Activated B cell treated with CpG ODN at 0.5 μM for 24 hours (primary cell): ENCODE measurements at places on chromosomes 2 and 18.
A peak's percentile ranks its signal among the peaks of the same experiment; 100 is the strongest.

DNA sequence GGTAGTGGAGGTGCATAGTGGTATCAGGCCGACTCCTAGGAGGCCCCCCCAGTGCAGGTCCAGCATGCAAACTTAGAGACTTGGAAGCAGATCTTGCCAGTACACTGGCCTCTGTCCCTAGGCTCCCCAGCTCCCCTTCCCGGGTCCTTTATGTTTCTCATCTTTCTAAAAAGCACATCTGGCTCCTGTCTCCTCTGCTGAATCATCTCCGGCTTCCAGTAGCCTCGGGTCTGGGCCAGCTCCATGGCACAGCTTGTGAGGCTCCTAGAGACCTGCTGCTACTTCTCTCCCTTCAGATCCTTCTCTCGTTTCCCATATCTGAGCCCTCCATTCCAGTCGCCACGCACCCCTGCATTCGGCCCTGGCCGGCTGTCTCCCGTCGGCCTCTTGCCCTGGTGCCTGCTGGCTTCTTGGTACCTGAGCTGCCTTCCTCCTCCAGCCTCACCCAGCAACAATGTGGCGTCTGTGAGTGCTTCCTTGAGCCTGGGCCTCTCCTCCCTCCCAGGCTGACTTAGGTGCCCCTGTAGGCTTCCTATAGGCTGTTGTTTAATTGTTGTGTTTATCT is 6.6 kb downstream of the TRAF3IP1 start:
- DNase-seq: no peak

DNA sequence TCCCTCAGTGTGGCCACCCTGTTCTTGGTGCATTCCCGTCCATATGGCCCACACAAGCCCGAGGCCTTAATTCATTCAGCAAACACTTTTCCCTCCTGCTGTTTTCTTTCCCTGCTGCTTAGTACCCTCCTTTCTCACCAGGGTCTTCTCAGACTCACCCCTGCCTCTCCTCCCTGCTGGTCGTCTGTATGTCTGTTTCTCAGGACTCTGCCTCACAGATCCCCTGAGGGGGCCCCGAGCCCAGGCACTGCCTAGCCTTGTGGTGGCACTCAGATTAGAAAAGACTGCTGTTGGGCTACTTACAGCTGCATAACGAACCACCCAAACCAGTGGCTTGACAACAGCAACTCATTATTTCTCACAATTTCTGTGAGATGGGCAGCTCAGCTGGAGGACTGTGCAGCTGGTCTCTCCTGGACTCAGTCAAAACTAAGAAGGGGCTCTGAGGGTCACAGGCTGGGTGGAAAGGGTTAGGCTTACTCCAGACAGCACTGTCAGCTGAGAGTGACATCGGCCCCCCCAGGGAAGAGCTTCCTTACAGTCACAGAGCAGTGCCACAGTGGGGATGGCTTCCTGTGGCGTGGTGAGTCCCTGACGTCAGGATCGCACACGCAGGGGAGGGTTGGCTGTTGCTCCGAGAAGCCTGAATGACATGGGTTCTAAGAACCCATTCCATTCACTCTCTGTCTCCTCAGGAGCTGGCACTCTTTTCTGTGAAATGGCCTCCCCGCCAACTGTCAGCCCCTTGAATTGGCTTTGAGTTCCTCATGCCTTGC is 139.0 kb downstream of the UXS1 start:
- no peak for DNase-seq

DNA sequence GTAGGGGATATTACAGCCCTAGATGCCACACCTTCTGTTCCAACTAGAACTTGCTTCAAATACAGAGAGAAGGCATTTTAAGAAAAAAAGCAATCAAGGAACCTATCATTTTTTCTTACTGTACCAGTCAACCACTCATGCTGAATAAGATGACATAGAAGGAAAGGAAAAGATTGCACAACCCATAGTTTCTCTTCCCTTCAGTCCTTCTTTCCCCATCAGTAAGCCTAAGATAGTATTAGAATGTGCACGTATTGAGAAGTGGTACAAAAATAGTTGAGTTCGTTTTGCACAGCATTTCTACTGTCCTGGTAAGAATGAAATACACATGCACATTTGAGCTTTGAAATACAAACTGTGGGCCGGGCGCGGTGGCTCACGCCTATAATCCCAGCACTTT is 27.0 kb upstream of the HK2 start:
- DNase-seq: no peak

- DNase-seq: no peak
These were observed 11.8 kb upstream of the TWSG1 start for GRCh38 chr18:9322744-9323143.

GRCh38 chr2:116142644-116143227 is 1671.8 kb upstream of the DDX18 start:
- no peak for DNase-seq

GRCh38 chr18:70028084-70028483 is 80.4 kb upstream of the CD226 start:
- no peak for DNase-seq

DNA sequence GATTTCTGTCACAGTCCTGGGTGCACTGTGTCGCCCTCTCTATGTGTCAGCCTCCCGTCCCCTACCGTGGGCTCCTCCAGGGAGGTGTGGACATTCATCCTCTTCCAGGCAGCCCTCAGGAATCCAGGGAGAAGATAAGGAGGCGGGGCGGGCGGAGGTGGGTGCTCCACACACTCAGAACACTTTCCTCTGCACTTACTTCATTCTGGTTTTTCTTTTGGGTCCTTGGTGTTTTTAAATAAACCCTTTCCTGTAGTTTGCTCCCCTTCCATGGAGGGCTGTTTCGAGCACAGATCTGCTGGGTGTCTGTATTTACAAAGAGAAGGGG is 183.9 kb downstream of the FAM210A start:
- DNase-seq: no peak

GRCh38 chr2:180523621-180524340 is 456.6 kb upstream of the UBE2E3 start:
- DNase-seq: no peak

- no peak for DNase-seq
These were observed 135.7 kb downstream of the GRB14 start for GRCh38 chr2:164485541-164485940.

GRCh38 chr2:8518979-8519668 is 162.7 kb upstream of the ID2 start:
- DNase-seq: no peak

- DNase-seq: no peak
These were observed 83.9 kb downstream of the PLCL1 start for GRCh38 chr2:197888321-197888720.

DNA sequence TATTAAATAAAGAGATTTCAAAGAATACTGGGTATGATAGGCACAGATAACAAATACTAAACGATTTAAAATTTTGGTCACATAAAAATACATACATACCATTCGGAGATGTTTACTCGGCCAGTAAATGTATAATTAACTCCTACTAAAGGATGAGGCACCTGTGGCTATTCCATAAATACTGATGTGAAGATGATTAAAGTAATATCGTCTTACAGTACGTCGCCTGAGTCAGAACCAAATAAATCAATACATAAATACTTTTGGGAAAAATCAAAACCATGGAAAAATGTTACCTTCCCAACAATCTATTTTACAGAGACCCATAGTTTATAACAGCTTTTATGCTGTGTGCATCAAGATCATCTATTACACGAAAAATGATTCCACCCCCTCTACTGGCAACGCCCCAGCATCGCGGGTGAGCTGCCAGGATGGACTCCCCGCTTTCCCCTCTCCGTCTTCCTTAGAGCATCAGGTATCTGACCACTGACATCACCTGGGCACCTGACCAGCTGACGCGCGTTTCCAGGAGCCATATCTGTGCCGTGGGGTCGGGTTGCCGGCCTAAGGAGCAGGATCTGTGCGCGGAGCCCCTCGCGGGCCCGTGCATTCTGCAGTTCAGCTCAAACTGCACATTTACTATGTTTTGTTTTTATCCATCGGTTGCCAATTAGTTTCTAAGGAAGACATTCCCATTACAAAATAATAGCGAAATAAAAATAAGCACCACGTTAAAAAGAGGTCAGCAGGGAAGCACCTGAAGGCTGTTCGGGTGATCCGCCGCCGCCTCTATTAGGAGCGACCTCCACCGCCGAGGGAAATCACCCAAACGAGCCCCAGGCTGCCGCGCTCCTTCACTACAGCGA is 901 bp downstream of the ICA1L start:
- peak; percentile 53 for DNase-seq

GRCh38 chr2:65214361-65214760 is 13.3 kb upstream of the ACTR2 start:
- no peak for DNase-seq

DNA sequence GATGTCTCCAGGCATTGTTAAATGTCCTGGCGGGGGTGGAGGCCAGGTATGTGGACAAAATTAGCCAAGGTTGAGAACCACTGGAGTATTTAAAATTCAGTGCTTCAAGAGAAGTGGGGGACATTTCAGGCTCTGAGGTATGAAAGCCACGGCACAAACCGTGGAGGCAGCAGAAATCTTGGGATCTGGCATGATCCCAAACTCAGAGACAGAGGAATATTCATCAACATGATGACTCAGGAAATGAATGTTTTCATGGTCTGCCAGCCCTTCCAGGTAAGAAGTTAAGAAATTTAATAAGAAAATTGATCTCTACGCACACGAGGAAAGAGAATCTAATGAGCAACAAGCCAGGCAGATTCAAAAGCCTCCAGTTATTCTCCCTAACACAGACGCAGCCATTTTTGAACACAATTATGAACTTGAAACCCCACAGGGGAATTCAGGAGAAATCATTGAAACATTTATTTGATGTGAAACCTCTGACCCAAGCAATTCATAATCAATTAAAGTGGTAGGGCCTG is 11.3 kb upstream of the GRP start:
- DNase-seq: no peak

DNA sequence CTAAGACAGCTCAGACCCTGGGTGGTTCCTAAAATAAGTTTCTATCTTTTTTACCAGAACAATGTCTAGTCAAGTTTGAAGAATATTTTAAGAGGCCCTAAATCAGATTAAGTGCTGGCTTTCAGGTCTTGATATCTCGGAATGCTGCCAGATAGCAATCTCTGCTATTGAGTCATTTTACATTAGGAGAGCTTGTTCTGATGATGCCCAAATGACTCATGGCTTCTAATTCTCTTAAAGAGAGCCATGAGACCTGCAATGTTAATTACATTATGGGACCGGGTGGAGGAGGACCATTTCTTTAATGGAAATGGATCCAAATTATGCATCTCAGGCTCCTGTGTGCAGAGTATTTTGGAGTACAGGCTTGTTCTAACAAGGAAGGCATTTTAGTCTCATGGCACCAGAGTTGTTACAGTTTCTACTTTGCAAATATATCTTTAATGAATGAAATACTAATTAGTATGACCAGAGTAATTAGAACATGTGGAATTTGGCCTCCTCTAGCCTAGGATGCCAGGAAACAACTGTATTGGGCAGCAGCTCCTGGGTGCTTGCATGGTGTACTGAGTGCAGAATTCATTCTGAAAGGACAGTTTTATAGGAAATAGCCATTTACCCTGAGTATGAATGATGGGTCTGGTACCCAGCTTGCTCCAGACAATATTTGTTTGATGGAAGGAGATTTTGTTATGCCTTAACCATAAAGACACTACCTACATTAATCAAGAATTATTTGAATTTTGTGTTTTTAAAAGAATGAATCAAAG is 94.0 kb upstream of the SULT1C3 start:
- DNase-seq: no peak

GRCh38 chr18:26309281-26309680 is 83.0 kb downstream of the TAF4B start:
- DNase-seq: no peak

DNA sequence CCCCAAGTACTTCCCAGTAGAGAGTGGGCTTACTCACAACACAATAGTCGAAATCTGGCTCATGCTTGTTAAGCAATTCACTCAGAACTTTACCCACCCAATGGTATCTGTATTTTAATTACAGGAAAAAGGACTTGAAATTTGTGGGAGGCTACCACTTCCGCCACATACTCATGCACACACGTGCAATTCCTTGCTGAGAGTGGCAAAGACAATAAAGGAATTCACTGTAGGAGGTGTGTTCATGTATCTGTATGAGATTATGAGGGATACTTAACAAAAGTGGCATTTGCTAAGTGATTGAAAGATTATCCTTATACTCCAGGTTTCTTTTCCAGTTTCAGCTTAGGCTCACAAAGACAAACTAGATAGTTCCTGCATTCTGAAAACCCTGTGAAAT is 14.9 kb upstream of the LYPD6 start:
- DNase-seq: no peak

DNA sequence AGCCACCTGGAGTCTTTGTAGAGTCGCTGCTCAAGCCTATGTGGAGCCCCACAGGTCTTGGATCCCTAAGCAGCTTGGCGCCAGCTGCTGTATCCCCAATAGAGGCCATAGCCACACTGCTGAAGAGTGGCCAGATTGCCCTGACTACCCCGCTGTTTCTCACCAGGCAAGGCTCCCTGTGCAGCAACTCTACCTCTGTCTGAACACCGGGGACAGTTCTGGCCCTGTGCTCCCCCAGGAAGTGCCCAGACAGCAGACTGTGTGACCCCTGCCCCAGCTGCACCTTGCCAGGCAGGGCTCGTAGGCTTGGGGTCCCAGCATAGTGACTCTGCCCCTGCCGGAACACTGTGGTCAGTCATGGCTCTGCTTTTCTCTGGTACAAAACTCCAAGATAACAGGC is 53.5 kb upstream of the GALNT13 start:
- no peak for DNase-seq

DNA sequence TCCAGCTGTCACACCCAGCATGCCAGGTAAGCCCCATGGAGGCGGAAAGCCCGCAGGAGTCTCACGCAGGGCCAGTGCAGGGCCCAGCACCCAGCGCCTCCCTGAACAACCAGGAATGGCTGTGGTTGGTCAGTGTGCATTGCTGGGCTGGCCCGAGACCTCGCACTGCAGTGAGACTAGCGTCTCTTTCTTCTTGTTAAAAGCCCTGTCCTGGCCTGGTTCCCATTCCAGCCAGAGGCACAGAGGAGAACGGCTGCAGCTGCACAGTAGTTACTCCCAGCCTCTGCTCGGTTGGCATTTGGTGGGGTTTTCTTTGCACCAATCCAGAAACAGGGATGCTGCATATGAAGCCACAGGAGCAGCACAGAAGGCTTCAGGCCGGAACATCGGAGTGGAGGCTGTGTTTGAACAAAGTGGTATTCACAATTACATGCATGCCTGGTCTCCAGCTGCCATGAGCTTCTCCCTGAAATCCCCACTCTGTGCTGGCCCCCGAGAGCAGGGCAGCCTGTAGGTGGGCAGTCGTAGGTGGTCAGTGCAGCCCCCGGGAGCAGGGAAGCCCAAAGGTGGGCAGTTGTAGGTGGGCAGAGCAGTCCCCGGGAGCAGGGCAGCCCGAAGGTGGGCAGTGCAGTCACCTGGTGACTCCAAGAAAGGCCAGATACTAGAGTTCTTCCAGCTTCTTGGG is 163.7 kb upstream of the PXDN start:
- no peak for DNase-seq

GRCh38 chr2:142973160-142973821 is 95.8 kb downstream of the KYNU start:
- no peak for DNase-seq

GRCh38 chr2:27071990-27072830 is 756 bp upstream of the OST4 start:
- DNase-seq: no peak
